ENCODE measurements at places on chromosomes 5 and 9. TPM values are rescaled to one million over a fixed set of nuclear protein-coding genes. Genes with fewer than 3 reads are reported as not detected.

- no peak for DNase-seq
Observed at GRCh38 chr5:168816661-168817060, 237.5 kb upstream of the PANK3 start.

DNA sequence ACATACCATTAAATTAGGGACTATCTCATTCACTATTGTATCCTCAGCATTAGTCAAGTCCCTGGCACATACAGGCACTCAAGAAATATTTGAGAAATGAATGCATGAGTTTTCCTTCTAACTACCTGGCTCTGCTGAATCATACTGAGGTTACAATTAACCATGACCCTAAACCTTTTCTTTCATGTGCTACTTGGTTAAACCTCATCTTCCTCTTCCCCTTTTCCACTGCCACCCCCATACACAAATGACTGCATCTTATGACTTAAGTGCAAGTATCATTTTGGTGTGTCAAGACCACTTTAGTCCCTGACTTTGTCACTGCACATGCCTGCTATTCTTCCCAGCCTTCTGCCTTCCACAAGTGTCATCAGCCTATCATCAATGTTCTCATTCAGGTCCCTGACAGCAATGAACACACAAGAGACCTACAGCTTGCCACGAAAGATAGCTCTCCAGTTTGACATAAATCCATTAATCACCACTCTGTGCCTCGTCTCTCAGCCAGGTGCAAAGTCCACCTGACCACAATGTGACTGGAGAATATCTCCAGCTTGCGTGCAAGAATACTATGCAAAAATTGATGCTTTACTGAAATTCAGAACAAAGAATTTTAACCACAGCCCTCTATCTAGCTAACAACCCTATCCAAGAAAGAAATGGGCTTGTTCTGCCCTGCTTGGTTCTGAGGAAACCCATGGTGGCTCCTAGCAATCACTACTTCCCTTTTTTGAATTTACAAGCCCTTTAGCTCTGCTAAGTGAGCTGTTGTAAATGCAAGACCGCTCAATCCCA, 74.5 kb downstream of the MAPKAP1 start:
- no peak for DNase-seq

DNA sequence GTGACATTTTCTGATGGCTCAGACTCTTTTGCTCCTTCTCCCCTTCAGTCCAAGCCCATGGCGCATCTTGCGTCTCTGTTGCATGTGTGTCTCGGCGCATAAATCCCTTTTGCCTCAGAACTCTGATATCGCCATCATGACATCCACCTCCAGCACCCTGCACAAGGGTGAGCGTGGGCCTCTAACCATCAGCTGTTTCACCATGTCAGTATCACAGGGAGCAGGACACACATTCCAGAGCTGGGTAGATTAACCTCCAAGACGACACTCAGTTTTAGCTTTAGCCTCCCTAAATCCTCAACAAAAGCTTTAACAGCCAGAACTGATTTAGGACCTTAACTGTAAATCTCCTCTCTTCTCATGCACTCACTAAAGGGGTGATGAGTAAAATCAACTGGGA, 239.0 kb downstream of the EBF1 start:
- DNase-seq = no peak

DNA sequence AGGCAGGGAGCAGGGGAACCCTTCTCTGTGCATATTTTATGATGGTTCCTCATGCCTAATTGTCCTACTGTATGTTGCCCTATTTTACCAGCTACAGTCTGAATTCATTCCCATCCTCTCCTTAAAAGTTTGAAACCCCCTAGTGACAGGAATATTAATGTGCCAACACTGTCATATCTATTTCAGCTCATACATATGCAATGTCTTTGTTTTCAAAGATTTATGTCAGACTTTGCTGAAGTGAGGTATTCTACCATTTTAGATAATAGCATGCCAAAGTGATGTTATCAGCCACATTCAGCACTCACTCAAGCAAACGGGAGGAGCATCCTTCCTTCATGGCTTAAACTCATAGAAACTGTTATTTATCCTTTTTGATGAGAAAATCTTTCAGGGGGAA, 696.5 kb downstream of the NR2F1-AS1 start:
- DNase-seq = no peak

DNA sequence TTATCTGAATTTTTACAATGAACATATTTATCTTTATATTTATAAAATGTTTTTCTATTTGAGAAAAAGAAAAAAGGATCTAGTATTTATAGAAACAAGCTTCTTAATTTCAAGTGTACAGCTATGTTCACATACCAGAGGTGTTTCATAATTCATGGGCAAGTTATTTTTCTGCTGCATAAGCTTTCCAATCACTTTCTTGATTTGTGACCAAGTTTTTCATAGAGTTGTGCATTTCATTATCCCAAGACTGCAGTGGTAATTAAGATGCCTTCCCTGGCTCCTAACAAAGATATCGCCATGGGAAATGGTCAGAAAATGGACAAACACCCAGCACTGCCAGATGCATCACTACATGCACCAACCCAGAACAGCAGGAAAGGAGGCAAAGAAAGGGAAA, 124.6 kb downstream of the GNAQ start:
- no peak for DNase-seq

DNA sequence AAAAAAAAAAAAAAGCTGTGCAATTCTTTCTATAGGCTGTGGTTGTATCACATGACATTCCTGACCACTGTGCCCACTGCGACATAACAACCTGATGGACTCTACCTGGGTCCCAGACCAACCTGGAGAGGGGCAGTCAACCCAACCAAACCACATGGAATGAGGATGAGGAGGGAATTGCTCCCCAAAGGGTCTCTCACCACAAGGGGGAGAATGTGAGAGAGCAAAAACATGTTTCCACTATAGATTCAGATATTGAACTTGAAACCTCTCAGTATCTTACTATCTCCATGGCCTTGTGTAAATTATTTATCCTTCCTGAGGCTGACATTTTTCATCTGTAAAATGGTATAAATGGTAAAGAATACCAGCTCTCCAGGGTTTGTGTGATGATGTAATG, 66.9 kb upstream of the SV2C start:
- no peak for DNase-seq

DNA sequence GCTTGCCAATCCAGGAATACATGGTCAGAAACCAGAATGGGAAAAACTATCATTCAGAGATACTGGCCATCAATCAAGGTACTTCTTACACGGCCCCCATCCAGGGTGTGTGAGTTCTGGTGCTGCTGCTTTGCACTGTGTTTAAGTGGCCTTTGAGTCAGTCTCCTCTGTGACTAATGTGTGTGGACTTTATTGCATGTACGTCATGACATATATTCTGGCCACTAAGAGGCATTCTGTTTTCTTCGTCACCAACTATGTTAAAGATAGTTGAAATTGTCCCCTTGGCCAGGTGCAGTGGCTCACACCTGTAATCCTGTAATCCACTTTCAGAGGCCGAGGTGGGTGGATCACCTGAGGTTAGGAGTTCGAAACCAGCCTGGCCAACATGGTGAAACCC, 8.5 kb downstream of the EXOSC3 start:
- DNase-seq = no peak

- DNase-seq = no peak
Observed at GRCh38 chr9:5375091-5375490, 35.4 kb upstream of the RLN1 start.

DNA sequence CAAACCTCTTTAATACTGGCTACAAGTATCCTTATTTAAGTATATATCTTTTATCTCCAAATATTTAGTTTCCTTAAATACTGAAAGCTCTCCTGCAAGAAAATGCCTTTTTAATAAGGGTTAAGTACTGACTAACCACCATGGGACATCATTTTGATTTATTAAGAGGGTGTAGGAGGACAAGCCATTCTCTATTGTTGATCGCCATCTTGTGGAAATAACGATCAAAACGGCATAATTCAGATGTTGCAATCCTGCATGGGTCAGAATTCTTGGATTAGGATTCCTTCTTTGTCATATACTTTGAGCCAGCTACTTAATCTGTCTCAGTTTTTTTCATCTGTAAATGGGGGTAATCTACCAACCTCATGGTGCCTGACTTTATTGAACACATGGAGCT, 28.7 kb upstream of the C5orf46 start:
- no peak for DNase-seq

DNA sequence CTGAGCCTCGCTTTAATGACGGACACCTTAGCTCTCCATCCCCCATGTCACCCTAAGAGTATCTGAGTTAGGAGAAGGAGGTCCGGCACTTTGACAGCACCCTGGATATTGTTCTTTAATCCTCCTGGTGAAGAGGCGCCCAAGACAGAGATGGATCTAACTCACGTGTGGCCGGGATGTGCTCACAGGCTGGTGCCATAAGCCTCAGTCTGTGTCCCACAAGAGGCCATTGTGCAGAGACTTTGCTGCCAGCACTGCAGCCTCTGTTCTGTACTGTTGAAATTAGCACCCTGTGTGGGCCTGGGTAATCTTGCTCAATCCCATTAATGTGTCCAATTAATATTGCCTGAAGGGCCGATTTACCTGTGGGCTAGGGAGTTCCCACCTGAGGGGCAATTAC, 37.7 kb downstream of the NXNL2 start:
- DNase-seq = no peak

DNA sequence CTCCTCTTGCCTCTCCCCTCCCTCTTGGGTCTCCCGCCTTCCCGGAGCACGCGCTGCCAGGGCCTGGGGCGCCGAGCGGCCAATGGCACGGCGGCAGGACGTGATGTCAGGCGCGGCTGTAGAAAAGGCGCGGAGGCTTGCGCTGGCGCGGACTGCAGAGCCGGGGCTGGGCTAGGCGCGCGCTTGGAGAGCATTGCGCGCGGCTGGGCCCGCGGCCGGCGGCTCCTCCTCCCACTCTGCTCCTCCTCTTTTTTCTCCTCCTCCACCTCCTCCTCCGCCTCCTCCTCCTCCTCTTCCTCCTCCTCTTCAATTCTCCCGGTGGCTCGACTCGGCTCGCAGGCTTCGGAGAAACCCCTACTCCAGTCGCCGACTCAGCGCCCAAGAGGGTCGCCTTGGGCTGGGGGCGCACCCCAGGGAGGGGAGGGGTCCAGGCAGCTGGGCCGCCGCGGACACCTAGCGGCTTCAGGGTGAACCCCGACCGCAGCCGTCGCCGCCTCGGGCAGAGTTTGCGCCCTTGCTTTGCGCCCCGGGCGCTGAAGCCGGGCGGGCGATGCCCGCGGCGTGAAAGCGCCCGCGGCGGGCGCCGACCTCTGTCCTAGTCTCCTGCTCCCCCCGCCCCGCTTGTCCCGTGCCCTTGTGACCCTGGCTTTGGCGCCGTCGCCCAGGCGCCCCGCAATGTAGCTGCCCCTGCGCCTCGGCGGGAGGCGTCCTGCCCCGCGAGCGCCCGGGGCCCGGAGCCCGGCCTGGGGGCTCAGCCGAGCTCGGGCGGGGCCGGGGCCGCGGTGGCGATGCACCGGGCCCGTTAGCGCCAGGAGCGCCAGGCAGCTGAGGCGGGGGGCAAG, at the start of gene LHX2:
TSS of gene LHX2 (plus strand) at position 309 of the 842 bp plus-strand sequence. CDS start 581 bp downstream, outside the sequence.
- DNase-seq = no peak

DNA sequence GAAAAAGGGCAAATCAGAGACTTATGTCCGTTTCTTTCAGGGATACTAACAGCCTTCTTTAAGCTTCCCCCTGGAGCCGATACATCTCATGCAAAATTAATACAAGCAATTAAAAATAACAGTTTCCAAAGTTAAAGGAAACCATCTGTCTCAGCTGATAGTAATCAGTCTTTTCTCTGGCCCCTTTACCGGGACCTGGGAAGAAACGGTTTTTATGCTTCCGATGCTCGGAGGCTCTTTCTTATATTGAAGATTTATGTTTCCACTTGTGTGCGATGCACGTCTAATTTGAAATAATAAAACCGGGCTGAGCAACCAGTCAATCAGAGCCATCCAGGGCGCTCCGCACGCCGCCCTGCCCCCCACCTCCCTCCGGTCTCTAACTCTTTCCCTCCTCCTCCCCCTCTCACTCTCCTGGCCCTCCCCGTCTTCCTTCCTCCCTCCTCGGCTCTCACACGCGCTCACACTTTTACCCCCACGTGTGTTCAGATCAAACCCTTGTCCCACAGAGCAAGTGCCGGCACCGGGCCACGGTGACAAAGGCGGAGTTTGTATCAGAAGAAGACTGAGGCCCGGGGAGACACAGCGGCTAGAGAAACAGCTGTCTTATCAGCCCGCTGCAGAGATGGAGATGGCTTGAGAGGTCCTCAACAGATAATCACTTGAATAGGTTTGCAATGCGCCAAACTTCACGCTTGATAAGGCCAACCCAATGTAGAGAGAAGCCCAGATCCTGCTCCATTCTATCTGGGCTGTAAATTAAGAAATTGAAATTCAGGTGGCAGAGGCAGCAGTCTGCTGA, 5.1 kb upstream of the ELAVL2 start:
- DNase-seq = no peak

DNA sequence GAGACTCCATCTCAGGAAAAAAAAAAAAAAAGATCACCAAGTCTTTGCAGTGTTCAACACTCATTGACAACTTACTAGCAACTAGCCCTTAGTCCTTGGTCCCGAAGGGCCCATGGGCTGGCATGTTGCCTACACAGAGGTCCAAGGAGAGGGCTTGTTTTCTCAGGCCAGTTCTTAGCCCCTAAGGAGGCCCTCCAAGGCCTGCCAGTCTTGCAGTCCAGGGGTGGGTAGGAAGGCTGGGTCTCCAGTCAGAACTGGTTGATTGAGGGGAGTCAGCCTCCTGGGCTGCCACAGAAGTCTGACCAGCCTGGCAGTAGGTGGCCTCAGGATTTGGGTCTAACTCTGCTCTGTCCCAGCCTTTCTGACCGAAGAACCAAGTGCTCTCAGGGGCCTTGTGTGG, 32.7 kb downstream of the IER5L start:
- no peak for DNase-seq

DNA sequence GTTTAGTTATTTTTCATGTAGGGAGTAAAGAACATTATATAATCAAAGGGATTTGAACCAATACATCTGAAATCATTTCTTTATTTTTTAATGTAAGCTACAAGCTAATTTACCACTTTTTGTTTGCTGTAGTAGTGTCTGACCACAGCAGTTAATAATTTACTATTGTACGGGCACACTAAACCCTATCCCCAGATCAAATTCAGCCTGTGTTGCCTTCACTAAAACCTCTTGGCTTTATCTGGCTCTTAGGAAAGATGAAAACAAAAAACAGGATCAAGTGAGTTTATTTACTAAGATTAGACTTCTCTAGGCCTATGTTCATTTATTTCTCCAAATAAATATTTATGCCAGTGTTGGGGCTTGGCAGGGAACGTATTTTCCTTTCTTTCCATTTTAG, 384.1 kb downstream of the EBF1 start:
- DNase-seq = no peak

Gene SLC9A3
- total RNA-seq = 3.9 TPM

Gene SLC27A4
- total RNA-seq = 12.8 TPM

Gene RASEF
- total RNA-seq = 0.59 TPM

Gene C5orf52
- total RNA-seq = not detected

Gene ANKDD1B
- not detected for total RNA-seq

Gene CTXN3
- not detected for total RNA-seq

Gene TMEM215
- total RNA-seq = 0.55 TPM

Gene NR5A1
- 0.14 TPM for total RNA-seq

Gene SPARC
- total RNA-seq = 935 TPM

Gene SPINK6
- not detected for total RNA-seq

Gene F2R
- total RNA-seq = 22.5 TPM

Gene RNF44
- 11.3 TPM for total RNA-seq

Gene KIF4B
- total RNA-seq = not detected

Gene SLC45A2
- total RNA-seq = not detected
